ENCODE measurements at places on chromosomes 4 and X.

GRCh38 chr4:107996949-107997788 lies 7.5 kb downstream of the HADH start:
- DNase-seq, result no peak

GRCh38 chr4:54659749-54660535 lies 2.2 kb downstream of the KIT start:
- no peak for DNase-seq

- DNase-seq, result no peak
Measured at GRCh38 chr4:123266221-123266620, 130.4 kb upstream of the SPRY1 start.

DNA sequence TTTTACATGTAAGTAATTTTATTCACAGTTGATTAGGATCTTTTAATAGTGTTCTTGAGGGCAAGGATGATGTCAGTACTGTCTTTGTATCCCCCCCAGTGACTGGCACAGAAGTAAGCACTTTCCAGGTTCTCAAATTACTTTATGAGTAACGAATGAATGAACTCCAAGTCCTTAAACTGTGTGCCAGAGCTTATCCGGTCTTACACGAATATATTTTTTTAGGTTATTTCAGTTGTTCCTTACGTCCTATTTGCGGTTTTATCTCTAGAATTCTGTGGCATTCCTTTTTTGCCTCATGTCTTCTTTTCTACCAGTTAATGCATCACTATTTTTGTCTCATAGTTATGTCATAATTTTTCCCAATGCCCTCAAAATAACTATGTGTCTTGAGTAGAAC lies 106.9 kb upstream of the MID1IP1 start:
- DNase-seq, result no peak

DNA sequence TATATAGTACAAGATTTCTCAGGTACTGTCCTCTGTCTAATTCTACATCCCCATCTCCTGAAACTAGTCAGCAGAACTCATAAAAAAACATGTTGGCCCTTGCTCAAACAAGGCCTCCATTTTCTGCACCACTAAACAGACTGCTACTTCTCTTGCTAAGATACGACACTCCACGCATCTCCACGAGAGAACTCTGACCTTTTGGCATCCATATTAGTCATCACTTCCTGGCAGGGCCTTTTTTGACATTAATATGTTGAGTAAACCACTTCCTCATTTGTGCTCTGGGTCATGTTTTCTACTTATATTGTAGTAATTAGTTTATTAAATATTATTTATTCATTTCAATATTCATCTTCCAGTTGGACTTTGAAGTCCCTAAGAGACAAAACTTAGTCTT lies 65.6 kb downstream of the DCAF8L1 start:
- DNase-seq, result no peak

DNA sequence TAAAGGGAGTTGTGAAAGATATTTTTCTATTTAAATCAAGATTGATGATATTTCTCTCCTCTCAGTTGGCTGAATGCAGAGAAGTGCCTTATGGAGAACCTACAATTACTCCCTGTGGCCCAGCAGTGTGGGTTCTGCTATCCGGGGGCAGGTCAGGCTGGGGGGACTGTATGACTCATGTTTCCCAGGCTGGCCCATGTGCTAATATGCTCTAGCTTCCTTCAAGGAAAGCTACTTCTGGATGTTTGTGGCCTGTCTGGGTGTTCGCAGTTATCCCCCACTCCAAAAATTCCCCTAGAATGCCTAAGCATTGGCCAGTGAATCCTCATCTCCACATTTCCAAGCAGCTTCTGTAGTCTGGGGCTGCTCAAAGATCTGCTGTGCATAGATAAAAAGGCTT lies 58.9 kb upstream of the SPP1 start:
- no peak for DNase-seq

DNA sequence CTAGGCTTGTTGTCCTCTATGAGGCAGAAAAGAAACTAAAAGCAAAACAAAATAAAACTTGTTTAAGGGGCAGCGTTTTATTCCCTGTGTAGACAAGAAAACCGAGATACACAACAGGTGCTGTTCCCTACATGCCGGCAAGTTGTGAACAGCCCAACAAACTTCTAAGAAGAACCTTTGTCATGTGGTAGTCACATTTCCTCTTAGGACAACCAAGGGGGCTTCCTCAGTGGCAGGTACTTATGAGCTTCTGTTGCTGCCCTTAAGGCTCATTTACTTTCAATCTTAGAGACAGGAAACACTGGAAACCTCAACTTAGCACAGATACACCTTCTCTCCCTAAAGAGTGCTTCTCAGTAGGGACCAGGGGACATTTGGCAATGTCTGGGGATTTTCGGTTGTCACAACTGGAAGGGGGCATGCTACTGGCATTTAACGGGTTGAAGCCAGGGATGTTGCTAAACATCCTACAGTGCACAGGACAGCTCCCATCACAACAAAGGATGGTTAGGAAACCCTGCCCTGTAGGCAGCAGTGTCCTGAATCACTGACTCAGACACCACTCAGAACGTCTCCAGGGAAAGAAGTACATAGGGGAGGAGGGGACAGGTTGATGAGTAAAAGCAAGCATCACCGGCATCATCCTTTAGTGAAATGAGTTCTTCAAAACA lies 111.0 kb downstream of the ASB9 start:
- DNase-seq, result no peak

DNA sequence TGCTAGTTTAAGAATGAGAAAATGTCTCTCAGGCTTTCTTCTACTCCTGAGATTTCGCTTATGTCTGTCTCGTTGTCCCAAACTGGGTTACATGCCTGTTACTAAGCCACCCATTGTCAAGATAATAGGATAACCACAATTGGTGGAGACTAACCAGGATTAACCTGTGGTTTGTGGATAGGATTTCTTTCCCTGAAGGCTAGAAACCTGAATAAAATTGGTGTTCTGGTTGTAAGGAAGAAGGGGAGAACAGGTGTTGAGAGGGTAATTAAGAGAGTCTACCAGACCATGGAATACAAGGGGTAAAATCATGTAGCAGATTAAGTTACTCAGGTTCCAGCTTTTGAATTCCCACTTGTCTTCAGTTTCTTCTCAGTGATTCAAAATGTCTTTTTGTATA lies 225.4 kb downstream of the CPE start:
- DNase-seq, result no peak

DNA sequence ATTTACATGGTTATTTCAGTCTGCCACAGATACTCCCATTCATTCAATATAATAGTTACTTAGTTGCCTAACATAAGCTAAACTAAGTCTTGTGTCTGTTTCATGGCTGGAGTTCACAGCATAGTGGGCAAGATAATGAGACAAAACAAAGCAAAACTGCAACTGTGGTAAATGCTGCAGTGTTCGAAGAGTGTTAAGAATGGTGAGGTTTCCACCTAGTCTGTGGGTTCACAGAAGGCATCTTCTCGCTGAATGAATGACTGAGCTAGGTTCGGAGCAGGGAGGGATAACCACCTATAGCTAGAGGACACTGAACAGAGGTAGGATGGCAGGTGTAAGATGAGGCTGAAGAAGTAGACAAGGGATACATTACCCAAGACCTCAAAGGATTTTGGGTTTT lies 171.0 kb downstream of the FBXW7 start:
- no peak for DNase-seq

- peak; percentile 52 for DNase-seq
Measured at GRCh38 chr4:46844325-46844917, 64.6 kb downstream of the COX7B2 start.

GRCh38 chr4:156615066-156615531 lies 356.5 kb downstream of the PDGFC start:
- DNase-seq, result no peak

DNA sequence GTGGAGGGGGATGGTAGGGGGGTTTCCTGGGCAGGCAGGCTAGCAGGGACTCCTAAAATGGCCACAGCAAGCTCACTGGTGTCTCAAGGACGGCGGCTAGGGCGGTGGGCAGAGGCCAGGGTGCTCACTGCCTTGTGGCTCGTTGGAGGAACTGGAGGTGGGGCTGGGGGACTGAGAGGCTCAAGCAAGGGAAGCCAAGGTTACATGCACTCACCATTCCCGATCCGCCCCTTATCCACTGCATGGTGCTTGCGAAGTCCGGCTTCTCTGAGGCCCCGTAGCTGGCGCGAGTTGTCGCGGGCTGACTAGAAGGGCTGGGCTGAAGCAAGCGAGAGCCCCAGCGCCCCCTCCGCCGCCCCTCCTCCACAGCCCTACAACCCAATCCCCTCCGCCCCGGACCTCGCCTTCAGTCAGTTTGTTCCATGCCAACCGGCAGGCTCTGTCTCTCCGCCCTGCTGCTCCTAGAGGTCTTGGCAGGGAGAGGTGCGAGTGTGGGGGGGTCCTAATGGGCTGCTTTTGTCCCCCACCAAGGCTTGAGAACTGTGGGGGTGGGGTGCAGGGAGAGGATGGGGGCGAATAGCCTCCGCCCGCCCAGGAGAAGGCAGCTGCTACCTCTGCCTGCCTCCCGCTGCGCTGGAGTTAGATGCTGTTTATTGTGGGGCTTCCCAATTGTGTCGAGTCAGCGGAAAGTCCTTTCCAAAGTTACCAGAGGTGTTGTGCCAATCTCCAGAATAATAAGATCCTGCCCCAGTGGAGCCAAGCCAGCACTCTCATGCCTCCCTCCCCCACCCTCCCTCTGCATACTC lies at the start of gene ARHGEF9:
TSS of gene ARHGEF9 (minus strand) at position 313 of the 806 bp plus-strand sequence. CDS start at position 244, 69 bp downstream.
- peak; percentile 40 for DNase-seq

DNA sequence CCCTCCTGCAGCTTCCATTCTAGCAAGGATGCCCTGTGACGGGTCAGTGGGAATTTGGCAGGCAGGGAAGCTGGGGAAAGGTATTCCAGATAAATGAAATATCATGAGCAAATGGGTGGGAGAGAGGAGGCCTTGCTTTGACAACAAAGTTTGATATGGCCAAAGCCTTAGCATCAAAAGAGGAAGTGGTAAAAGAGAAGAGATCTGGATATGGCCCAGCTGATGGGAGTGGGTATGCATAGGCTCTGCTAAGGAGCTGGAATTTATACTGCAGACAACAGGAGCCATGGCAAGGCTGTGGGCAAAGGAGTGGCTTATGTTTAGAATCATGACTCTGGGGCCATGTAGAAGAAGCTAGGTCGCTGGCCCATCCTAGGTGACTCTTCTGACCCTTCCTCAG lies 89.2 kb downstream of the PJA1 start:
- no peak for DNase-seq

GRCh38 chr4:633976-634598 lies 8.7 kb downstream of the PDE6B start:
- no peak for DNase-seq
